ENCODE measurements at places on chromosomes 3 and 15.

DNA sequence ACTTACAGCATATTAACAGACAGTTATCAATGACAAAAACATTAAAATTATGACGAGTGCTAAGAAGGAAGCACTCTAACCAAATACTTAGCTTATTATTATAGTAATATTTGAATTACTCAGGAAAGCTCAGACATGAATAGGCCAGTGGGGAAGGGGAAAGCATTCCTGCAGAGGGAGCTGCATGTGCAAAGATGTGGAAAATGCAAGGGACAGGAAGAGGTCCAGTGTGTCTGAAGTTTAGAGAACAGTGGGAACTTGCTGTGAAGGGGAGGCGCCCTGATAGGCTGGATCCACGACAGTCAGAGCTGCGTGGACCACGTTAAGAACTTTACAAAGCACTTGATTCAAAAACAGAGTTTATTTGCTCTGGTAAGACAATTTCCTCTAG, 1.2 kb upstream of the SPICE1 start:
- no peak for DNase-seq

DNA sequence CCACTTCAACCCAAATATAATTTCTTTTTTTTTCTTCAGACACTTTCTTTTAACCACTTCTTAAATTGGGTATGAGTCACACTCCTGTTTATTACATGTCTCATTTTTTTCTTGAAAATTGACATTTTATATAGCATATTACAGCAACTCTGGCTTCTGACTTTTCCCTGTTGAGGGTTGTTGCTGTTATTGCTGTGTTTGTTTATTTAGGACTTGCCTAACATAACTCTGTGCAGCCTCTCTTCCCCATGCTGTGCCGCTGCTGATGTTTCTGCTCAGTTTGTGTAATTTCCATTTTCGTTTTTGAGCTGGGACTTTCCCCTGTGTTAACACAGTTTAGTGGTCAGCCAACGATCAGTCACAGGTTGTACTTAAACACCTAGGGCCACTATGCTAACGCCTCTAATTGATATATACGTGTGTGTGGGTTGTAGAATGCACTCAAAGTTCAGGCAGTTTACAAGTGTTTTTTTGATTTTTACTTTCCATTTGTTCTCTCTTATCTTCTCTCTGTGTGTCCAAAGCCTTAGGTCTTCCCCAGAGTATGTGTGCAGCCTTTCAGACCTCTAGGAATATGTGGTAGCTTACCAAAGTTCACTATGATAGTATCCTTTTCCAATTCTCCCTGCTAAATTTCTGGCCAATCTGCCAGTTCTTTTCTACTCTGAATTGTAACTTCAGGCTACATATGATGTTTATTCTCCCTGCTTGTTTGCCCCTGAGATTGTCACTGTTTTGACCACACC, 337.2 kb downstream of the ZBTB20 start:
- DNase-seq, result peak; percentile 31

DNA sequence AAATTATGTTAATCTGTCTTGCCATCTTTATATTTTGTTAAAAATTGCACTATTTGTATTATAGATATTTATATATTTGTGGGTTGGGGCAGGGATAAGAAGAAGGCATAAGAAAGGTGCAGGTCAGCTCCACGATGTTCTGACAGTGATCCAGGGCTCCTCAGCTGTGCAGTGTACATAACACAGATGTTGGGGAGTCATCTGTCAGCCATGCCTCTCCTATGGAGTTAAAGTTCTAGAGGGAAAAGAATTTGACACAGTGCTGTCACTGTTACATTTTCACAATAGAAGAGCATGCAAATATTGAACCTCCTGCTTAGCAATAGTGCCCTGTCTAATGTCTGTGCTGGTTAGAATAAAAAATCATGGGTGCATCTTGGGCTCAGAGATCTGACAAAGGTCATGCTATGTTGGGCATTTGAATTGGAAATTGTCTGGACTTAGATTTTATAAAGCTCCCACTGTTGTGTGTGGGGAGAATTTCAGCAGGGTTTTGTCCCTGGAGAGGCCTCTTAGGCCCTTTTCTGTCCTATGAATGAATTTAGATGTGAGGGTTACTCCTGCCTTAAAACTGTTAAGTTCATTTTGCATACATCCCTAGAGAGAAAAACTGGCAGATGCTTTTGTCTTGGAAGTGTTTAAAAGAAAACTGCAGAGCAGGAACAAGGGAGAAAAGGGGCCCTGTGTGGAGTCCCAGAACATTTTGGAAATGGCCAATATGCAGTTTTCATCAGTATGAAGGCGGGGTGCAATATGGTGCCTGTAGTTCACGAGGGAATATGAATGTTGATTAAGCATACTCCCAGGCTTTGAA, 20.4 kb downstream of the CDIN1 start:
- no peak for DNase-seq

DNA sequence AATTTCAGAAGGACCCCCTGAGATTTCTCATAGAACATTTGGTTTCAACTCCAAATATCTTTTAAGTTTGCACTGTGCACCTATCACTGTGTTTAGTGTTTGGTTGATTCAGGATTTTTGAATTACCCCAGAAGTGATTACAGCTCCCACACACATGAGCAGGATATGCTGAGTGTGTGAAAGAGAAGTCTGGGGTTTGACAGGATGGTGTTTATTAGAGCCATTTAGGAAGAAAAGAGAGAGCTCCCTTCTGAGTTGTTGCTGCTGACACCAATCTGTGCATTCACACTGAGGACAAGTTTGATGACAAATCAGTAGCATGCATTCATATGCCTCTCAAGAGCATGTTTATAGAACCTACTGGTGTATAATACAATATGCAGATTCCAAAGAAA, 118.1 kb downstream of the RPL22L1 start:
- no peak for DNase-seq

DNA sequence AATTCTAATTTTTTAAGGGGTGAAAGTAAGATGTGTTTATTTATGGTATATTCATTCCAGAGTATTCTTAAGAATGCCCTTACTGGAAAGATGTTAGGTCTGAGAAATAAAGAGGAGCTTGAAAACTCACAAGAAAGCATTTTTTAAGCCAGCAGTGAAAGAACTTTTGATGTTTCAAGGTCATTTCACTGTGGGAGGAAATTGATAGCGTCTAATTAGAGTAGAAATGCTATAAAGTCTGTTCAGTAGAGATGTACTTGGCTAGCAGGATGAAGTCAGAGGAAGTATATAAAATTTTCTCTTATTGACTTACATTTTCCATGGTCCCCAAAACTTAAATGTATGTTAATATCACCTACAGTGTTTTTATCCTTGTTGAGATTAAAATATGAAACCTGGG, 354.6 kb downstream of the CNTN6 start:
- no peak for DNase-seq

Data from NCI-H2029 (cell line).